ENCODE measurements at places on chromosomes 5 and 9.

DNA sequence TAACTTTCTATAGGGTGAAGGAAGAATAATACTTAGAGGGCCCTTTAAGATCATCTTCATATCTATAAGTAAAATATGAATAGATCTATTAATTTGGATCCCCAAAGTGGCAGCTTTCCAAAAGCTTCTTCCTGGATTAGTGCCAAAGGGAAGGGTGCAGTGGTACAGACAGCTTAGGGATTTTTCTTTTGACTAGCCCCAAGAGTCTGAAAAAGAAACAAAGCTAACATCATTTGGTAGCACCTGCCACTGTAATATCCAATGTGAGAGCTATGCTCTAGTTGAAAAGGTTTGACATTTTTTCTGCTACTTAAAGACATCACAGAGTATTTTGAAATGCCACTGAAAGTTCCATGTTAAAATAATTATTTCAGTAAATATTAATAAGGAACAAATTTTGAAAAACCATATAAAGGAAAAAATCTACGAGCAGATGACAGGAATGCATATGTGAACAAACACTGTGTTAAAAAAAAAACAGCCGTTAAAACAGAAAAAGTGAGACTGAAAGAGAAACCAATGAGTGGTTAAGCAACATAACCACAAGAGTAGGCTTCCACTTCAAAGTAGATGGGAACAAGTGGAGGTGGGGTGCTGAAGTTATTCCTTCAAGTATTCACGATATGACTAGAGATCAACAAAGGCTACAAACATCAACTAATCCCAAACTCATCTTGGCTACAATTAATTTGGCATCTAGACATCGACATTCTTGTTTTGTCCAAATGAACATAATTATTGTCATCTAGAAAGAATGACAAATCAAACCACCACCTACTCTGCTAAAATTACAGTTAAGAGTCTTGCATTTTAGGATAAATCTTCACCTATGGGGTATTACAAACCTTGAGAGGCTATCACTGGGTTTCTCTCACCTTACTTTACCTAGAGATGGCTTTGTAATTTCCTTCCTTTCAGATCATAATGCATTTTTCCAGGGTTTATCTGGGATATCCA lies 137.5 kb downstream of the CPLANE1 start:
- no peak for DNase-seq

- DNase-seq = no peak
These were observed 243.0 kb downstream of the PSAT1 start for GRCh38 chr9:78539904-78540303.

GRCh38 chr9:137021979-137022661 lies 5.9 kb downstream of the ABCA2 start:
- DNase-seq = no peak

GRCh38 chr5:113029614-113030013 lies 53.0 kb downstream of the DCP2 start:
- no peak for DNase-seq

DNA sequence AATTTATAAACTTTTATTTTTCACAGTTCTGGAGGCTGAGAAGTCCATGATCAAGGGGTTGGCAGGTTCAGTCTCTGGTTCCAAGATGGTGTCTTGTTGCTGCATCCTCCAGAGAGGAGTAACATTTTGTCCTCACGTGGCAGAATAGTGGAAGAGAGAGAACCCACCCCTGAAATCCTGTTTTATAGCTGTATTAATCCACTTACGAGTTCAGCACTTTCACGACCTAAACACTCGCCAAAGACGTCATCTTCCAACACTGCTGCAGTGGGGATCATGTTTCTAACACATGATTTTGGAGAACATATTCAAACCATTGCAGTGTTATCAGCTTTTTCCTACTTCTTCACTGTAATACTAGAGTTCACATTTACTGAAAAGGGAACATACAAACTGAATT lies 233.0 kb upstream of the ATP10B start:
- DNase-seq = no peak

GRCh38 chr9:75505654-75506053 lies 384.8 kb upstream of the PCSK5 start:
- no peak for DNase-seq

DNA sequence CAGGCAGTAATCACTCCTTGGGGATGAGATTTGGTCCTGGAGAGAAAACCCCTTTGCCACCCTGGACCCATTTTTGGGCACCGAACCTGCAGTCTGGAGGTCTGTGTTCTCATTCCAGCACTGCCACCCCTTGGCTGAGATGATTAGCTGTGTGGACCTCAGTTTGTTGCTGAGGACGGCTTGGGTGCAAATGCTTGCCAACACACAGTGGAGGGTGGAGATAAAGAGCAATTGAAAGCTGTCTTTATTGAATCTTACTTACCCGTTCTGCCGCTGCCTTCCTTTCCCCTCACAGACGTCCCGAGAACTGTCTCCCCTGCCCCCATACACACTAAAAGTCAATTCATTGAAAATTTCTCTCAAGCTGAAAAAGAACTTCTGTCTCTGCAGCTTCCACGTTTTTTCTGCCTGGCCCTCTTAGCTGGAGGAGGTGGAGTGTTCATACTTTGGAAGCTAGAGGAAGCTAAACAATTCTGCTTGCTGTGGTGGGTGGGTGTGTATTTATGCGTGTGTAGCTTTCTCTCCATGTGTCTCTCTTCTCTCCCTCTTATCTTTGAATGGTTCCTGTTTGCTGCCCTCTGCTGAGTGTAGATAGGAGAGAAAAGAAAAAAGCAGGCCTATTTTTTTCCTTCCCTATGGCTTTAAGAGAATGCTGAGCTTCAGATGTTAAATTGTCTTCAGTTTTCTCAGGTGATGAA lies 6.6 kb downstream of the GALNT10 start:
- no peak for DNase-seq

DNA sequence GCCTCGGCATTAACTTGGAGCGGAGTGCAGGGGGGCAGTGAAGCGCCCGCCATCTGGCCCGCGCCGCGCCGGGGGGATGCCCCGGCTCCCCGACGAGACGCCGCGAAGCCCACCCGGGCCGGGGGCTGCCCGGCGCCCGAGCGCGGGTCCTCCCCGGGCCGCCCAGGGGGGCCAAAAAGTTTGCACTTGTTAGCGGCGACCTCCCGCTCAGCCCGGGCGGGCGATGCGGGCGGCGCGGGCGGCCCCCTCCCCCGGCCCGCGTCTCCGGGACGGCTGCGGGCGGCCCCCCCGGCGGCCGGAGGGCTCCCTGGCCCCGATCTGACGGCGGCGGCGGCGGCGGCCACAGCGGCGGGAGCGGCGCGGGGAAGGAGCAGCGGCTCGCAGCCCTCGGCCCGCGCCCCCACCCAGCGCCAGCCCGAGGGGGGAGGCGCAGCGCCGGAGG lies at the start of gene NTNG2:
Gene NTNG2 (plus strand): TSS at position 316 of the 442 bp plus-strand sequence. CDS start 4,774 bp downstream, outside the sequence.
- no peak for DNase-seq

DNA sequence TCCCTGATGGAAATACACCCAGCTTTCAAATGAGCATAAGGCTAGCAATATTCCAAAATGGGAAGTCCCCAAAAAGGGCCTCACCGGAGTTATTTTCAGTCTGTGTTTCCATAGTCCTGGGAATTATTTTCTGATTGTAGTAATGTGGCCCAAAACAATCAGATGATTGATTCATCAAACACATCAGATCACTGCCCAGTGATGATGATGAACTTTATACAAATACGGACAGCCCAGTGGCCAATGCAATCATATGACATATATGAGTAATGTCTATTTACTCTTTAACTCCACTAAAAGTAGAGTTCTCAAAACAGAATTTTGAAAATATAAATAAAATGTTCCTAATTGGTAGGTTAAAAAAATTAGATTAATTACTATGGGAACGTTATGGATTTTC lies 467.8 kb downstream of the ZNF608 start:
- DNase-seq = no peak

DNA sequence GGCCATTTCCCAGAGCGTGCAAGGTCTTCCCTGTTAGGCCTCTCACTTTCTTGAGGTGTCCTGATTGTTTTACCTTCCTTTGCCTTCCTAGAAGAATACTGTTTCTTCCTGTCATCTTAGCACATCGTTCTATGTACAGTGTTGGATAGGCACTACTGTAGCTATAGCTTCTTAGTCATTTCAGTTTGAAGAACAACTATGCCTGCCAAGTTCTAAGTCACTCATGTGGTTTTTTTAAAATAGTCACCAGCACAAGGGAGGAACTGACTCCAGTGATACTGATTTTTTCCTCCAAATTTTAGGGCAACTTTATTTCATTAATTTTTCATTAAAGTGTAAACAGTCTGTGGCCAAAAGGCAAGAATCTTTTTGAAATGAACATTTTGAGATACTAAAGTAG lies 122.4 kb upstream of the NR5A1 start:
- no peak for DNase-seq

DNA sequence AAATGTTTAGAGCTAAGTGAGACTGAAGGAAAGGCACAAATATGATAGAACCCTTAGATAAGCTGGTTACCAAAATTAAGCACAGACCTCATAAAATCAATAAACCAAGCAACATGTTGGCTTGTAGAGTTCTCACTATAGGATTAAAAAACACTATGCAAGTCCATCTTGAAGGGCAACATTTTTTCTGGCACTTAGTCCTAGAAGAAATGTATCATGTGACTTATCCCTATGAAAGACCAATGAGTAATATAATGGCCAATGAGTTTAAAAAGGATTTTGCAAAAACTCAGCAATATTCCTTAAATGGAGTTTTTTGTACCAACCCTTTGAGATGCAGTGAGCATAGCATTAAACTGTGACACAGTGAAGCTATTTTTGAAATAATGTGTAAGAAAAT lies 216.3 kb upstream of the ADRA1B start:
- no peak for DNase-seq

DNA sequence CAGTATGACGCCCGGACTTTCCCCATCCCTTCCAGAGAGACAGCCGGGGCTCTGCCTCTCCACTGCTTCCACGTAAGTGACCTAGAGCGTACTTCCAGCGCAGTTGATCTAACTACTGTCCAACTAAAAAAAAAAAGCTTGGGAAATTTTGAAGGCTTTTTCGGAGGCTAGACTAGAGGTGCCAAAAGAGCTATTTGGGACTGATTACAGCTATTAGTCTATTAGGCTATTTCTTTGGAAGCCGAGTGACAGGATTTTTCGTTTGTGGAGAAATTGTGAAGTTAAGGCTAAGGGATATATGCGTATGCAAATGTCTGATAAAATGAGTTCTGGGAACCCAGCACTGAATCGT lies 1.5 kb downstream of the CCNO start:
- no peak for DNase-seq

DNA sequence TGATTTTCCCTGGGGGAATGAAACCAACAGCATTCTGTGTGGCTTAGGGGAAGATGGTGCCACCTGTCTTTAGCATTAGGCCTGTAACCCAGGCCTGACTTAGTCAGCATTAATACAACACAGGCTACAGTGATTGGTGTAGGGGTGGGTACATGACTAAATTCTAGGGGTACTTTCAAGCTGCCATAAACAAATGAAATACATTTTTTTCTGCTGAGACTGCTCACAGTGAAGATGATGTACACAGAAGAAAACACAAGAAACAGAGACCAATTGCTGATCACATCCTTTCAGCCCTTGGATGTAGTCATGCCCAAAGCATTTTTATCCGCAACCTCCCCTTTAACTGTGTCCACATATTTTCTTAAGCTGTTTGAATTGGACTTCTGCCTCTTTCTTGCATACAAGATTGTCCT lies 527.2 kb downstream of the KCTD16 start:
- DNase-seq = no peak

DNA sequence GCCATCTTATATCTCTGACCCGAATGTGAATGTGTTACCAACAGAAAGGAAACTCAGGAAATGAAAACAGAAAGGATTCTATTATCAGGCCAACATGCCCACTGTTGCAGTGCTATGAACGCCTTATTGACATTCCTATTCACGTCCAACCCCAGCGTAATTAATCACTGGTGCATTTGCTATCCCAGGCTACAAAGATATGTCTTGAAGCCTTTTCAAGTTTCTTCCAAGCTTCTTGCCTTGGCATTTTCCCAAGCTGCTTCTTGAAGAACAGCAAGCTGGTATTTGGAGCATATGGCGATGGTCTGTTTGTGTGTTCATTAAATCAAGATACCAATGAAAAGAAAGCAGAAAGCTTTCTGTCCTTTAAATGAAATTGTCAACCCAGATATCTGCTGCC lies 579.2 kb upstream of the ZNF462 start:
- DNase-seq = no peak

GRCh38 chr9:130092910-130093309 lies 39.2 kb downstream of the GPR107 start:
- no peak for DNase-seq
